ENCODE measurements at places on chromosomes 5 and 9. TPM values are rescaled to one million over a fixed set of nuclear protein-coding genes. Genes with fewer than 3 reads are reported as not detected.
A peak's percentile ranks its signal among the peaks of the same experiment; 100 is the strongest.

GRCh38 chr5:158874792-158875191 is 224.9 kb downstream of the EBF1 start:
- DNase-seq: peak; percentile 20

GRCh38 chr9:81604306-81605169 is 84.8 kb downstream of the TLE1 start:
- no peak for DNase-seq

PCDHA8 gene
- not detected for total RNA-seq

GRCh38 chr5:53313145-53313544 is 167.3 kb upstream of the FST start:
- DNase-seq: no peak

DNA sequence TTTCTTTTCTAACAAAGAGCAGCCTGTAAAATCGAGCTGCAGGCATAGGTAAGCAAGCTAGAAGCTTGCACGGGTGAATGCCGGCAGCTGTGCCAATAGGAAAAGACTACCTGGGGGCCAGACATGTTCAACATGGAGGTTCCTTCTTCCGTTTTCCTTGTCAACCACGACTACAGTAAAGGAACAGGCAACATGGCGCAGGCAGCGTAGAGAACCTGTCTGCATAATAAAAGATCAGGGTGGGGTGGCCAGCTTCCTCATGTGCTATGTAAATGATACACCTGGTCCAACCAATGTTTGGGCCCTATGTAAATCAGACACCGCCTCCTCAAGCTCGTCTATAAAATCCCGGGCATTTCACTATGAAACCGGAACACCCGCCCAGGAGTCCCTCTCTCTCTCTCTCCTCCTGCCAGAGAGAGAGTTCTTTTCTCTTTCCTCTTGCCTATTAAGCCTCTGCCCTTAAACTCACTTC is 103.8 kb upstream of the LIFR start:
- DNase-seq: no peak

SPINK7 gene
- not detected for total RNA-seq

GRCh38 chr5:19928562-19929421 is 59.2 kb downstream of the CDH18 start:
- peak; percentile 87 for DNase-seq

DNA sequence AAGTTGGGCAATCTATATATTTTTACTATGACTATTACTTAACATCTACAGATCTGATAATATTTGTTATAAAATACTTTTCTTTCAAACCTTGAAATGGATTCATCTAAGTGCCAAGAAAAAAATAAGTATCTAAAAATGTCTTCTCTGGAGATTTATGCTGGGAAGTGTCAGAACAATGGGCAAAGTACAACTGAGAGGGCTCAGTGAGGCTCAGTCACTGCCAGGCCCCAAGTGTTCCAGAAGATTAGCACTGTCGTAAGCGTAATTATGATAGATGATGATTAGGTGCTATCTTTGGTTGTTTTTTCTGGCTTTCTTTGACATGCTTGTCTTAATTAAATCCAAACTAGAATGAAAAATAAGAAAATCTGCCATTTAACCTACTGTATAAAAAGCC is 72.2 kb upstream of the ADAMTS19 start:
- no peak for DNase-seq

GRCh38 chr5:10441992-10442435 is 335 bp downstream of the ROPN1L start:
- DNase-seq: no peak

IL5 gene
- total RNA-seq: not detected

DNA sequence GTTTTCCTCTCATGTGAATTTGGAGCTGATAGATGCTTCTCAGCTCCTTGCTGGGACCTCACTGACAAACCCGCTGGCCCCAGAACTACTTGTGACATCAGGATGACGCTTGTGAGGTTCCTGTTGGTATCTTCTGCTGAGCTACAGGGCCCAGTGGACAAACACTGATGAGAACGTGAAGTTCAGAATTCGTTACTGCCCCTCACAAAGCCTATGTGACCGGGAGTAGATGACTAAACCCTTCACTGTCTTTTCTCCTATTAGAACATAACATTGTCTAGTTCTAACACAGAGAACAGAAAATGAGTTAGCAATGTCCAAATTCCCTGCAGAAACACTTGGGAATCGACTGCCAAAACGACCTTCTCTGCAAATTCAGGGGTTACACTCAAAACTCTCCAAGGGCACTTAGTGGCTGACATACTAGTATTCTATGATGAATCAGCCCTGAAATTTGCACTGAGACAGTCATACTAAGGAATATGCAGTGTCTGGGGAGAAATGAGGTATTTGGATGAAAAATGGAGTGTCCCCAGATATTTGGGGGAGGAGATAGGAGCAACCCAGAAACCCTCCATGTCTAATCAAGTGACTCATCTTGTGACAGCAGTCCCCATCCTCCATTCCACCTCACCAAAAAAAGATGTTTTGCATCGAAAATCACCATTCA is 143.2 kb upstream of the TRIM32 start:
- peak; percentile 76 for DNase-seq

FYB1 gene
- total RNA-seq: not detected

DNA sequence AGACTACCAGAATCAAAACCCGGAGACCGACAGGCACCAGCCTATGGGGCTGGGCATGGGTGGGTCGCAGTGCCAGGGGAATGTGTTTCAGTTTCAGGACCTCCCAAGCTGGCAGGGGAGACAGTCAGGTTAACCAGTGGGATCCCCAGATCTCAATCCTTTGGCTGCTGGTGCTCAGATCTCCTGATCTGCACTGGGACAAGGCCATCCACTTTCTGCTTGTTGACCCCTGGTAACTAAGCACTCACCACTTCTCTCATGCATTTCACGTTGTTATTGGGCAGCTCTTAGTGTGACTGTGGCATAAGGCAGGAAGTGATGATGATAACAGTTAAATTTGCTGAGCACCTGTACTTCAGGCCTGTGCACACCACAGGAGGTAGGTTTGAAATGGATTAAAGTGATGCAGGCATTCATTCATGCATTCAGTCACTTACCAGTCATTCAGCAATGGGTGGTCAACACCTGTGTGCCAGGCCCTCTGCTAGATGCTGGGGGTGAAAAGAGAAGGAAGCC is 42.1 kb upstream of the STXBP1 start:
- DNase-seq: peak; percentile 65

TAS2R1 gene
- not detected for total RNA-seq

GRCh38 chr5:82793808-82794419 is 283.3 kb downstream of the TMEM167A start:
- peak; percentile 38 for DNase-seq

All from LHCN-M2 (cell line).